Liver (tissue), 10 donors: ENCODE measurements at places on chromosomes 3 and 15.

DNA sequence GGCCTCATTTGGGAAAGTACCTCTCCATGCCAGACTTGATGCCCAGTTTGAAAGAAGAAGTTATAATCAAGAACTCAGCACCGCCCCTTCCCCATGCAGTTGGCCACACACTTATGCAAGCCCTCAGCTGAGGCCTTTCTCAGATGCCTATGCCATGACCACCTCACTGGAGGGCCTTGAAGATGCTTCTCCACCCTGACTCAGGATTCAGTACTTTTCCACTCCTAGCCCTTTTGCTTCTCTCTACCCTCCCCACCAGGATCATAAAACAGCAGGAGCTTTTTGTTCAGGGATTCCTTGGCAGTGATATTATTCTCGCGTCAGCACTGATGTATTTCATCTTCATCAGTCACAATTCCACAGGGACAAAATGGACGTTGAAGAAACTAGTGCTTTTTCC lies 313.5 kb downstream of the PYDC2 start:
- no peak for DNase-seq

DNA sequence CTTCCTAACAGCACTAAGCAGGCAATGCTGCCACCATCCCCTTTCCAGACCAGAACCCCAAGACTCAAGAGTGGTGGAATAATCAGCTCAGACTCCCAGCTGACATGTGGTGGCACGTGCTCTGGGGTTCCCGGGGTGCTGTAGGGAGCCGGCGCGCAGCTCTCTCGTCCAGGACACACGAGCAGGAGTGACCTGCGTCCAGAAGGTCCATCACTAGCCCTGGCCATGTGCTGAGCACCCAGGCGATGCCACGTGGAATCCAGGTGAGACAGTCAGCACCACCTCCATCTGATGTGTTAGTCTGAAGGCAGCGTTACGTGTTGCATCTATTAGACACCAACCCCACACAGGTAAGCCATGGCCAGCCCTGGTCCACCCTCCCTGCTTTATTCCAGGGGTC lies 78.2 kb downstream of the VGLL4 start:
- no peak for DNase-seq

- DNase-seq = no peak
Measured at GRCh38 chr15:91413142-91413541, 313.1 kb downstream of the SV2B start.

DNA sequence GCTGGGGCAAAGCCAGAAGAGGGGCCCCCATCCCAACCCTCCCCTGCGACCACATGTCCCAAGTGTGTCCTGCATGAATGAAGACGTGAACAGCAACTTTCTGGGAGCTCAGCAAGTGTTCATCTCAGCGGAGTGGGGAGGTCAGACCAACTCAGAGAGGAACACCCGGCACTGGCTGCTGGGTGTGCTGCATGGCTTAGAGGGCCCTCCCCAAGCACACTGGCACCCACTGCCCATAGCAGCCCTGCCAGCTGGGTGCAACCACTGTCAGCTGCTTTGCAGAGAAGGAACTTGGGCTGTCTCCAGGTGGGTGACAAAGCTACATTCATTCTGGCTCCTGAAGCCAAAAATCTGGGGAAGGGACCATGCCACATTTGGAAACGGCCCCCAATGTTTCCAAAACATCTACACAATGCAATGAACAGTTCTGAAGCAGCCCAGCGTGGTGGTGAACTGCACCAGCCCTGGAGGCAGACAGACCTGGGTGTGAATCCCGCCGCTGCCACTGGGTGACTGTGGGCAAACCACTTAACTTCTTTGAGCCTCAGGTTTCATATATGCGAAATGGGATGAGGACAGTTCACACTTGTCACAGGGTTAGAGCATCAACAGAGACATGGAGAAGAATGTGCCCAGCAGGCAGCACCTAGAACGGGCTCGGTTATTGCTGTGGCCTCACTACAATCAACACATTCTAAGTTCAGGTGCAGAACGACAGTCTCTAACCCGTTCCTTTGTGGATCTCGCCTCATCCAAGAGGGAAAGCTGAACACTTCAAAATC lies 145.4 kb downstream of the NUP210 start:
- no peak for DNase-seq

- DNase-seq = no peak
Measured at GRCh38 chr3:45441584-45442310, 53.4 kb downstream of the LARS2 start.

DNA sequence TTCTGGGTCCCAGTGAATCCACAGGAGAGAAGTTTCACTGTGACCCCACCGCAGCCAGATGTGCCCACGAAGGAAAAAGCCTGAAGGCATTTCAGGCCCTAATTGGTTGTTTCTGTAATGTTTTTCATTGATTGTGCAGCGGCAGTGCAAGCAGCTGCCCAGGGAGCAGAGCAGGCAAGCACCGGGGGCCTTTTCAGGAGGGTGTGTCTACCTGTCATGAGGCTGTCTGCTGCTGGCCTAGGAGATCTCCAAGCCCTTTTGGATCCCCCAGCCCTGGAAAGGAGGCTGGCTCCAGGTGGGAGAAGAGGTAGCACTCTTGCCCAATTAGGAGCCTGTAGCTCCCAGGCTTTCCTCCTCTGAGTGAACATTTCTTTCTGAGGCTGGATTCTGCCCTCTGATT lies 108.8 kb downstream of the EPHB1 start:
- no peak for DNase-seq

DNA sequence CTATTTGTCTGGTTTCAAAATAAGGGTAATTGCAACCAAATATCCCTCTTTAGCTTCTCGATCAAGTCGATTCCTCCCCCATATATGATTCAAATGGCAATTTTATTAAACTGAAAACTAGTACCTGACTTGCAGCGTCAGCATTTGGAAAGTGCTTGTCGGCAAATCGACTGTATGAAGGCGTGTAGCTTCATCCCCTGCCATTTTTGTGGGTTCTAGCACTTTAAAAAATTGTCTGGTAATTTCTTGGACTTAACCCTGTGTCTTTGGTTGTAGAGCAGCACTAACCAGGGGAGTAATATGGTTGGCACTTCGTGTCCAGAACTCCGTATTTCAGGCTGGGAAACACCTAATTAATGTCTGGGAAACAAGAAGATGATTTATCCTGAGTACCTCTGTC lies 573 bp downstream of the MME start:
- no peak for DNase-seq

DNA sequence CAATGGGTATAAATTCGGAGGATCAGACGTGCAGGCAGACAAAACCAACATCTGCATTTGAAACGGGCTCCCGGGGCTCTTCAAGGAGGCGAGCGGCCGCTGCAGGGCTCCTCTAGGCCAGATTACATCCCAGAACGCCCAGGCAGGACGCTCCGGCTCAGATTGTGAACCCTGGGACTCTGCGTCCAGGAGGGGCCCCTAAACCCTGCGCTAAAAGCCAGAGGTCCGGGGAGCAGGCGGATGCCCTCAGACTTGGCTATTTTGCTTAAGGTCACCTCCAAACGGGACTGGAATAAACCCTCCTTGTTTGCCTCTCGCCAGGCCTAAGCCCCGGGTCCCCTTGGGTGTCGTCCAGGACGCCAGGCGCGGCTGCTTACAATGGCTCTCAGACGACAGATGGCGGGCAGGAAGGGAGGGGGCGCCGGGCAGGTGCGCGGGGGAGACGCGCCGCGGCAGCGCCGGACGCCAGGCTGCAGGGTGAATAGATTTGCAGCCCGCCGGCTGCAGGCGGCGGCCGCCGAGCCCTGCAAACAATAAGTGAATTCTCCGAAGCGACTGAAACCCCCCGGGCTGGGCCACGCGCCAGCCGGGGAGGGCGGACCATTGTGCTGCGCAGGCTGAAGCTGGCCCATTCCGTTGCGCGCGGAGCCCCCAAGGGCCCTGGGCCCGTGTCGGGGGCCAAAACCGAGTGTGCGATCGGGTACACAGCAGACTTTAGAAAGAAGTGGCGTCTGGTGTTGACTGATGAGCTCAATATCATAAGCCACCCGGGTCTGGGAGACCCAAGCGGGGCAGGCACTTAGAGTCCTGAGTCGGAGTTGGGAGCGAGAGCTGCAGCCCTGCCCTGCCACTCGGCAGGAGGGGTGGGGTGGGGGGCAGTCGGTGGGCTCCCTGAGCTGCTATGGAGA lies 32.3 kb upstream of the AMOTL2 start:
- DNase-seq = no peak

DNA sequence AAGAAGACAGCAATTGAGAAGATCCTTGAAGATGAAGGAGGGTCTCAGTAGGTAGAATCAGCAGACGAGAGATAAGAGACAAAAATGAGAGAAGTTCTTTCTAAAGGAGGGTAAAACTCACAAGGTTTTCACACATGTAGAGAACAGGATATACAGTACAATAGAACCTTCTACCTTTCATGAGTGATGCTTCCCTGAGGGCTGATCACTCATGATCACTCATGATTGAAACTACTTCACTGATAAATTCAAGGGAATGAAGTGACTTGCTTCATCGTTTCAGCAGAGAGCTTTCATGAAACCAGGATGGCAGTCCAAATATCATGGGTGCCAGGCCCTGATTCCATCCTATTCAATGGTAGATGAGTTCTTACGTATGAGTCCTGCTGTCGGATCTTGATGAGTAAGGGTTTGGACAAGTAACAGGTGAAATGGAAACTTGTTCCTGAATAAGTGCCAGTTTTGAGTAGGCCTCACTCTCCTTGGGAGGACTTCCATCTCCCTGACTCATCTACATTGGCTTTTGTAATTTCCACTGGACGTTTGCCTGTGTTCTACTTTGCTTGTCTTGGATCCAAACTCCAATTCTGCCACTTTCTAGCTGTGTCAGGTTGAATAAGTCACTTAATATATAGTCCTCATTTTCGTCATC lies 9.6 kb upstream of the CLDN16 start:
- DNase-seq = no peak

GRCh38 chr3:184593220-184593927 lies 31.8 kb downstream of the EPHB3 start:
- no peak for DNase-seq

GRCh38 chr3:31472479-31473390 lies 60.0 kb upstream of the STT3B start:
- DNase-seq = no peak

- no peak for DNase-seq
Measured at GRCh38 chr3:160879859-160880258, 123.8 kb downstream of the PPM1L start.

DNA sequence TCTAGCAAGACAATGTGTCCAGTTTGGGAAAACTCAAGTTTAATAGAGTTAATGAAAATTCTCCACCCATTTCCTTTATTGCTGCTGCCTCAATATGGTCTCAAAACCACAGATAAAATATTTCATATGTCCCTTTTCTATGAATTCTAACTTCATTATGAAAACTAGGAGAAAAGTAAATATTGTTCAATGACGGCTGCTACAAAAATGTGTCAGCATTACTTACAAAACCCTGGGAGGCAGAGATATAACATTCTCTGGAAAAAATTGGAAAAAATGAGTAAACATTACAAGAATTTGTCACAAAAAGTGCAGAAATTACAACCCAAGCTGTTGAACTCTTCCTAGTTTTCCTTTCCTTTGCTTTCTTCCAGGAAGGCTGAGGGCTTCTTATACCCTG lies 22.2 kb upstream of the FBN1 start:
- DNase-seq = no peak

- no peak for DNase-seq
Measured at GRCh38 chr3:111901637-111902036, 42.6 kb downstream of the PHLDB2 start.

DNA sequence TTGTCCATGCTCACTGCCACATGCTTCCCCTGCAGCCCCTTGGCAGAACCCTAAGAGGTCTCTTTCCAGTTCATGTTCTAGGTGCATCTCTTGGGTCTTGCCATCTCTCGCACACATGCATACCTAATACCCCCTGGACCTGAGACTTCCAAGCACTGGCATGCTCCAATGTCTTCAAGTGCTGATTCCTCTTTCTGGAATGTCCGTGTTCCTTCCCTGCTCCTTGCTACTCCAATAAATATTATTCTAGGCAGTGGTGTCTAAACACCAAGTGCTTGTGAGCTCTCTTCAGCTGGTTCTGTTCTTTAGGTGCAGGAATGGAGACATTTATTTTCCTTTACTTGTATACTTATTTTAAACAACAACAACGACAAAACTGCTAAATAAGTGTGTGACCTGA lies 370.1 kb downstream of the LPP start:
- no peak for DNase-seq

GRCh38 chr3:143122089-143122430 lies 2.5 kb downstream of the CHST2 start:
- no peak for DNase-seq

DNA sequence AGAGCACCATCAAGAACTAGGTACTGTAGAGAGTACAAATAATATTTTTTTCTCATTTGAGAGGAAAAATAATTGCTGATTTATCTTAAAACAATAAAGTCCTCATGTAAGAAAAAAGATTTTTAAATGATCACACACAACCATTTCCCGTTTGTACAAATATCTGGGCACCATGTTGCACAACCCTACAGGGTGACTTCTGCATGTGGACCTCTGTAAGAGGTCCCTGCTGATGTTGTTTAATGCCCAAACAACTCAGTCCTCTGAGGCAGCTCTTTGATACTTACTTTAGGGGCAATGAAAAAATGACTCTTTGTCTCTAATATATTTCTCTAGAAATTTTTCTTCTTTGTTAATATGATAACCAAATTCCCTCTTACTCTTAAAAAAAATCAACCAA lies 168.1 kb upstream of the SATB1 start:
- DNase-seq = no peak

GRCh38 chr3:13364602-13365271 lies 55.4 kb downstream of the NUP210 start:
- DNase-seq = no peak

- no peak for DNase-seq
Measured at GRCh38 chr15:68053001-68053400, 1.1 kb upstream of the PIAS1 start.

DNA sequence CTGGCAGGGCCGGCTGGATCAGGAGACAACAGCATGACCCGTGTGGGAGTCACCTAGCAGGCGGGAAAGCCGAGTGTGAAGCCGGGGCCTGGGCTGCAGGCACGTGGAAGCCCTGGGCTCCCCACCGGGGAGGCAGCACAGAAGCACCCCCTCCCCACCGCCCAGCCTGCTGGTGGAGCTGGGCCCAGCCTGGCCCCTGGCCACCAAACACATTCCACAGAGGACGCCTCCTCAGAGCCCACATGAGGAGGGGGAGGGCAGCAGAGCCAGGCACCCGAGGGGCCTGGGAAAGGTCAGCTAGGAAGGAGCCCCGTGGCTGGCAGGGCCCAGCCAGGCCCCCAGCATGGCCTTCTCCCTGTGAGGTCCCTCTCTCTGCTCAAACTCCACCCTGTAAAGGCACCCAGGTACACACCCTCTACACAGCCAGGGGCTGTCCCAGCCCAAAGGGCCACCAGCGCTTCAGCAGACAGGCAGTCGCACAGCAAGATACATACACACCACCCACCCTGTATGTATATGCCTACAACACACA lies 4.5 kb downstream of the PLXNB1 start:
- DNase-seq = no peak
